ENCODE measurements at places on chromosomes 2 and 18.

DNA sequence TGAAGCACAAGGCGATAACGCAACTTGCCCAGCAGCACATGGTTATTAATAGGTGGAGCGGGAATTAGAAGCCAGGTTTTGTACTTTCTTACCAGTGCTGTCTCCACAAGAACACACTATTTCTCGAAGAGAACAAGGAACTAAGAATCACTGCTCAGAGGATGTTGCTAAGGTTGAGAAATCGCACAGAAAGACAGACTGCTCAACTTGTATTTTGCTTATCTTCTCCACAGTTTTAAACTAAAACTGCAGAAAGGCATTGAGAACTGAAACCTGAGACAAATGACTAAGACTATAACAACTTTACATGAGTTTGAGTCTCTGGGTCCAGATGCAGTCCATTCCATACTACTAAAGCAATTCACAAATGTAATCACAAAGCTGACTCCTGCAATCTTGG lies 6.2 kb downstream of the PRKD3 start:
- no peak for DNase-seq

- DNase-seq: no peak
These were observed 97.0 kb upstream of the ATL2 start for GRCh38 chr2:38474021-38474456.

- no peak for DNase-seq
These were observed 249.9 kb downstream of the DYSF start for GRCh38 chr2:71702971-71703898.

DNA sequence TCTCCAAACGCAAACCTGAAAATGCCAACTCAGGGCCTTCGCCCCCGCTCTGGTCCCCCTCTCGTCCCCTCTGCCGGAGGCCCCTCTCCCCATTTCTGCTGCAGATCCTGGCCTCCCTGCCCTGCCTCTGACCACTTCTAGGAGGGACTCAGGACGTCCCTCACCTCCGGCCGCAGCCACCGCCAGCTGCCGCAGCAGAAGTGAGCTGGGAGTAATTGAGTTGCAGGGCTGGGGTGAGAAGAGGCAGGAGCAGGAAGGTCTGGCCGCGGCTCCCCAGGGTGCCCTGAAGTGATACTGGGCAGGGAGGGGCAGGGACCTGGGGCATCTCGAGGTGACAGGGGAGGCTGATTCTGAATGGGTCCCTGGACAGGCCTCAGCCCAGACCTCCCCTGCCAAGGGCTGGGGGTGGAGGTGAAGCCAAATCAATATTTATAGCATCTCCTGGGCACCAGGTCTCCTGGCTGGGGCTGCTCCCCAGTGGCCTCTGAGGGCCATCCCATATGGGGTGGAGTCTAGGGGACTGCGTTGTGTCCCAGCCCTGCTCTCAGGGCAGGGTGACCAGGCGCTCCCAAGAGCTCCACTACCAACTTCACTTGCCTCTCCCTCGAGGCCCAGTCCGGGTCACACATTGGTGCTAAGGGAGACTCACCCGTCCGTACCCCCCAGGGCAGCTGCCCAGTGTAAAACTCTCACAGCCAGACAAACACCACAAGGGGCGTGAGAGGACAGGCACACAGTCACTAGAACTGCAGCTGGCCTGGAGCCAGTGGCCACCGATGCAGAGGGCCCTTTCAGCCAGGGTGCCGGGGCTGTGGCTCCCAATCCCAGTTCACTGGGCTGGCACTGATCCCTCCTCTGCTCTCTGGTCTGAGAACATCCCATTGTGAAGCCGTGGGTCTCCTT lies 33.0 kb downstream of the KCNIP3 start:
- no peak for DNase-seq

DNA sequence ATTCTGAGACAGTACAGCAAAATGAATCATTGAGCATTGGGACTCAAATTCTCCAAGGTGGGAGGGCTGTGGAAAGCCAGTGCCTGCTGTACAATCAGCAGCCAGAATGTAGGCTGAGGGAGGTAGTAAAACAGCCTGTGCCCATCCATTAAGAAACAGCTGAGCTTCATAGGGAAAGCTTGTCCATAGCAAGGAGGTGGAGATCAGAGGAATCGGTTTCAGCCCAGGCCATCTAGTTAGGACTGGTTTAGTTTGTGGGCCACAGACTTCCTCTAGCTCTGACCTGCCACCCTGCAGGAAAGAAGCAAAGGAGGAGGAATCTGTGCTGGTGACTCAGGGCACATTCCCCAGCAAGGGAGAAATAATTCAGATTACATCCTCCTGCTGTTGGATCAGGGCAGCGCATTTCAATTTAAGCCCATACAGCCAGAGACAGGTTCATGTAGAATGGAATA lies 333.4 kb downstream of the SETBP1 start:
- DNase-seq: no peak

DNA sequence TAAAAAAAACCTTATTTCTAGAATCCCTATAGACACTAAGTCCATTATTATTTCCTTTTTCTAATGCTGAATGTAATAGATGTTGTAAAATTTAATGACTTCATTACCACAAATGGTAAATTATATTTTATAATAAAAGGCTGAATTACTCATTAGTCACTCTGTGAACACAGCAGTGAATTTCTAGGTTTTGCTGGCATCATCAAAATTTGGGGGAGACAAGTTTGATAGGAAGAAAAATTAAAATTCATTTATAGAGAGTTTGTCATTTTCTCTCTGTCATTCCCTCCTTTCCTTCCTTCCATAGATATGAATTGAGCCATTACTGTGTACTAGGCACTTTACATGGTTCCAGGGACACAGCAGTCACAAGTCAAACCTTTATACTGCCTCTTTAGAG lies 340.9 kb downstream of the TRIB2 start:
- no peak for DNase-seq

GRCh38 chr2:213279971-213280370 lies 4.3 kb upstream of the SPAG16 start:
- no peak for DNase-seq

DNA sequence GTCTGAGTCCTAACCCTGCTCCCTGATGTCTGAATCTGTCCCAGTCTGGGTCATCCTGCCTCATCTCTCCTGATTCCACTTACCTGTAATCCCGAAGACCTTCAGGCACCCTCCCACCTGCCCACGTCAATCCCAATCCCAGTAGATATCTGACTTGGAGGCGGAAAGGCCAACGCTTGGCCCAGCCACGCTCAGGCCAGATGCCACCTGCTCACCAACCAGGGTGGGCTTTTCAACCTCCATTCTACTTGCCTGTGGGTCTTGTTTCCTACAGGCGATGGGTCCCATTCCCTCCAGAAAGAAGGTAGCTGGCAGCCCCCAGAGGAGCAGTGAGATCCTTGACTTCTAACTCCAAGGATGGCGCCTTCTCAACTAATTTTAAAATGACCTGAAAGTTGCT lies 59.7 kb downstream of the INPP5D start:
- no peak for DNase-seq

DNA sequence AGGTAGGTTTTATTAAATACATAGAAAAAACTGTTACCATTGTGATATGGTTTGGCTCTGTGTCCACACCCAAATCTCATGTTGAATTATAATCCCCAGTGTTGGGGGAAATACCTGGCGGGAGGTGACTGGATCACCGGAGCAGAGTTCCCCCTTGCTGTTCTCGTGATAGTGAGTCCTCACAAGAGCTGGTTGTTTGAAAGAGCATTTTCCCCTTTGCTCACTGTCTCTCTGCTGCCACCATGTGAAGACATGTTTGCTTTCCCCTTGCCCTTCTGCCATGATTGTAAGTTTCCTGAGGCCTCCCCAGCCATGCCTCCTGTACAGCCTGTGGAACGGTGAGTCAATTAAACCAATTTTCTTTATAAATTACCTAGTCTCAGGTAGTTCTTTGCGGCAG lies 352.7 kb upstream of the SLC39A10 start:
- no peak for DNase-seq

- no peak for DNase-seq
These were observed 108.4 kb upstream of the OTOS start for GRCh38 chr2:240248721-240249422.

- no peak for DNase-seq
These were observed 49.9 kb downstream of the KCNG3 start for GRCh38 chr2:42443718-42444399.

- no peak for DNase-seq
These were observed 22.0 kb downstream of the HYCC2 start for GRCh38 chr2:201049455-201049854.

GRCh38 chr18:12911025-12911928 lies 27.2 kb upstream of the PTPN2 start:
- DNase-seq: peak; percentile 73

DNA sequence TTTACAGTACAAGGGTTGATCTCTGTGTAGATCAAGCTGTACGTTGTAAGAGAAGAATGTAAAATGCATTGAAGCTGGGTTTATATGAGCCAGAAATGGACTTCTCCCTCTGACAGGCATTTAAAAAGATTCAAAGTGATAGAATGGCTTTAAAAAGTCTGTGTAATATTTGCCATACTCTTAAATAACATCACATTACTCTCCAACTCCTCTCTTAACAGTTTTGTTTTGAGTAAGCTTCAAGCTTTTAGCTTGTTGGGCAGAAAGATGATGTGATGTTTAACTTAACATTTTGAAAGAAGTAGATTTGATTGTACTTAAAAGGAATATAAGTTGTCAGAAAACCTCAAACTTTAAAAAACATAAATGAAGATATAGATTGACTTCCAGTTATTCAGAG lies 72.2 kb downstream of the COX7A2L start:
- no peak for DNase-seq

DNA sequence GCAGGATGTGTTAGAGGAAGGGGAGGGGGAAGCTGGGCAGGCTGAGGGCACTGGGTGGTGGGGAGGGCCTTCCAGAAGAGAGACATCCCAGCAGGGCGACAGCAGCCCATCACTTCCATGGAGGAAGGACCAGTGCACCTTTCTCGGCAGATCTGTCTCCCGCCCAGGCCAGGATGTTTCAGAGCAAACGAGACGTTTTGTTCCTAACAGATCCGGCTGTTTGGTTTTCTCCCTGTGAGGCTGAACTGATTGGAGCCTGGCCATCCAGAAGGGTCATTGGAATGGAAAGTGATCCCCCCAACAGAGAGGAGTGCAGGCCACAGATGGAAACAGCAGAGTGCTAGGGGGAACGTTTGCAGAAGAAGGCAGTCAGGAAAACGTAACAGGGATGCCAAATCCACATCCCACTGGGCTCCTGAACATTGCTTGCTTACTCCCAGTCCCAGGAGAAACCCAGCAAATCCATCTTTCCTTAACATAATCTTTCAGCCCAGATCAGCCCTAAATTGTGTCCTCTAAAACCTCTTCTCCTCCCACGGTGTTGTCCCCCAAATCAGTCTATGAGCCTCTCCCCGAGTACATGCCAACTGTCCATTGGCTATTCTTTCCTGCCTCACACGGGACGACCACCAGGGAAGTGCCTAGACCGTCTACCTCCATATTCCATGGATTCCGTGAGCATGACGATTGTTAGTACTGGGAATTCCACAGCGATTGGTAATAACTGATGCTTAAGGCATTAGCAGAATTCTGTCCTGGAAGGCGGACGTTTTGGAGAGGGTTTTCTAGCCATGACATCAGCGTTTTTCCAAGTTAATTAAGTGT lies 126.8 kb downstream of the SEPTIN10 start:
- DNase-seq: no peak

DNA sequence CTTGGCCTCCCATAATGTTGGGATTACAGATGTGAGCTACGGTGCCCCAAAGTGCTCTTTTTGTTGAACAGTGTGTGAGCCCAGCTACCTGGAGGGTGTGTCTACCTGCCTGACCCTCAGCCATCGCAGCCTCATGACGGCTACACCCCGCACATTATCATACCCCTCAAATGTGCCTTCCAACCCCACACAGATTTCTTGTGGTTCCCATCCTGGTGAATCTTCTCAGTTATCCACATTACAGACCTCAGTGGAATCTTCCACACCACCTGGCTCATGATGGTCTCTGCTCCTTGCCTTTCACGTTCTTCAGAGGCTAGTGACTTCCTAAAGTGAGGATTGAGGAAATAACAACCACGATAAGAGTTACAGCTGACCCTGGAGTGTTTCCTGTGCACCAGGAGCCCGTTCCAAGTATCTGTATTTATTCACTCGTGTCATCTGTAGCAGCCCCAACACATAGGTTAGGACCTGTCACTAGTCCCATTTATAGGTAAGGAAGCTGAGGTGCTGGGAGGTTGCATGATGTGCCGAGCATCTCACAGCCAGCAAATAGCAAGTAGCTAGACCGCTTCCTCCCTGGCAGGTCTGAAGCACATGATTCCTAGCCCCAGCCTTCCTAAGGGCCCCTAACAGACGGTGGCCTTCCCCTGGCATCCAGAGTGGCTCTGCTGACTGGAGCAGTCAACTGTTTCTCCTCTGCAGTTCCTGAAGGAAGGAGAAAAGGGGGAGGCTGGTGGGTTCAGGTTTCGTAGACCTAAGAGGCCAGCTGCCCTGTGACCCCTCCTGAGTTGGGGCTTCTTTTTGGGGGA lies 47.3 kb downstream of the TCF7L1 start:
- DNase-seq: no peak

DNA sequence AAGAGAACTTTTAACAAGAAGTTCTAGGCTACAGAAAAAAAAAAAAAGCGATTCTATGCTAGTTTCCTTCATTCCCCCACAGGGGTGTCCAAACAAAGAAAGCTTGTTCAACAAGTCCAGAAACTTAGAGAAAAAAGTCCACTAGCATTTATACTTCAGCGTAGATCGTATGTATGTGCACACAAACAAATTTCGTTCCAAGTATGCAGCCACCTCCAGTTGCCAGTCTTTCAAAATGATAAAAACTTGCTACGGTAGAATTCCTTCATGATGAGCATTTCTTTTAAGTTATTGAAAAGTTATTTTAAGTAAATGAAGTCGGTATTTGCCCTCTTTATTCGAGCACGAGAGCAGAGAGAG lies 3.7 kb upstream of the OTX1 start:
- no peak for DNase-seq

DNA sequence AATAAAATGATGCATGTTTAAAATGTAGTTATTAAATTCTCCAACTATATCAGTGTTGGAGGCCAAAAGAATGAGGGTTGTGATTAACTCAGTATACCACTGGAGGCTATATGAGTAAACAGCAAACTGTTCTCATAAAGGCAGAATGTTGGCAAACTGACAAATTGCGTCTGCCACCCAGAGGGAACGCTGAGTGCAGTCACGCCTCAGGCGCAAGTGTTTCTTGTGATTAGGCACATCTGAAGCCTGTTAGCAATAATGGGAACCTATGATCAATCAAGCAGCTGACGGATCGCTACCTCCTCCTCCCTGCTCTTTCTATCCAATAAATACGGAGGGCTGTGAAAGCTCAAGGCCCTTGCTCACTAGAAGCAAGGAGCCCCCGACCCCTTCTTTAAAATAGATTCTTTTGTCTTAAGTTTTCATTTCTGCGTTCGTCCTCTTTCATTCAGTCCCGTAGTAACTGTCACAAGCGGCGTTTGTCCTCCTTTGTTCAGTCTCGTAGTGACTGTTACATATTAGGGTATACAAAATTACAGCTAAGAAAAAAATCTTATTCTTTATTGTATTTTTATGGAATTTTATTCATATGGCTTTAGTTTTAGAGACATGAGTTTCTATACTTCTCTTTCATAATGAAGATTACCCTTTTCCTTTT lies 16.3 kb upstream of the RMND5A start:
- no peak for DNase-seq

Data from activated naive CD8-positive, alpha-beta T cell treated with anti-CD3 and anti-CD28 coated beads, Interleukin-2, amount 50 U/mL, for 24 hours (primary cell).